ENCODE measurements at places on chromosomes 4 and X.

DNA sequence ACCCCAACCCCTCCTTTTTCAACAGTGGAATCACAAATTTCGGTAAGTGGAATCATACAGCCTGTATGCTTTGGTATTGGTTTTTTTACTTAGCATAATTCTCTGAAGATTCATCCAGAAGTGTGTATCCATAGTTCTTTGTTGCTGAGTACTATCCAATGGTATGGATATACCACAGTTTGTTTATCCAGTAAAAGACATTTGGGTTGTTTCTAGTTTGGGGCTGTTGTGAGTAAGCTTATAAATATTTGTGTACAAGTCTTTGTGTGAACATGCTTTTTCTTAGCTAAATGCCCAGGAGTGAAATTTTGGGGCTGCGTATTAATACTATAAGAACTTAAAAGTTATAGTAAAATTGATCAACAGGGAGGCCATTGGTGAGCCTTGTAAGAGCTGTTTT lies 57.5 kb upstream of the GC start:
- no peak for DNase-seq

GRCh38 chrX:38178396-38178795 lies 42.3 kb downstream of the SRPX start:
- no peak for DNase-seq

- no peak for DNase-seq
Observed at GRCh38 chrX:17842769-17843525, 18.2 kb downstream of the RAI2 start.

GRCh38 chrX:139224953-139225665 lies 305.4 kb upstream of the F9 start:
- no peak for DNase-seq

DNA sequence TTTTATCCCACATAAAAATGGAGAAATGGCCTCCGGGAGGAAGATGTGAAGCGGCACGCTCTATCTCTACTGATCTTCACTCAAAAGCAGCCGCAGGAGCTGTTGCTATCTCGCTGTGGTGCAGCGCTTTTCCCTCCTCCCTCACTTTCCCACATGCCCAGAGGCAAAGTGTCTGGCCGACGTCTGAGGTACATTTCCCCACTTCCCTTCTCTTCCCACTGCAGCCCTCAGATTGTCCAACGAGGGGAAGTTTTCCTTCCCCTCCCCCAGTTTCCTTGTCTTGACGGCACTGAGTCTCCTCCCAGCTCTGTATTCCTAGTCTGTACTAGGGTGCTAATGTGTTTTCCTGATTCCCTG lies 660 bp upstream of the COL25A1 start:
- no peak for DNase-seq

DNA sequence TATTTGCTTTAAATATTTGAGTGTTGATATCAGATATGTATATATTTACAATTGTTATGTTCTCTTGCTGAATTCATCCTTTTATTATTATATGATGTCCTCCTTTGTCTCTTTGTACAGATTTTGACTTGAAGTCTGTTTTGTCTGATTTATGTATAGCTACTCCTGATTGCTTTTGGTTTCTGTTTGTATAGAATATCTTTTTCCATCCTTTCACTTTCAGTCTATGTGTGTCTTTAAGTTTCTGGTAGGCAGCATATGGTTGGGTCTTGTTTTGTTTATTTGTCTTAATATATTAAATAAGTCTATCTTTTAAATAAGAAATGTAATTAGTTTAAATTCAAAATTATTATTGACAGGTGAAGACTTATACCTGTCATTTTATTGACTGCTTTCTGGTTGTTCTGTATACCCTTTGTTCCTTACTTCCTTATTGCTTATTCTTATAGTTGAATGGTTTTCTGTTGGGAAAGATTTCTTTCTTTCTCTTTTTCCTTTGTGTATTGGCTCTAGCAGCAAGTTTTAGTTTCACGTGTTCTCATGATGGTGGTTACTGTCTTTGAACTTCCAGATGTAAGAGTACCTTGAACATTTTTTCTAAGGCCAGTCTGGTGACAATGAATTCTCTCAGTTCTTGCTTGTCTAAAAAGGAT lies 31.1 kb downstream of the RAB28 start:
- no peak for DNase-seq

DNA sequence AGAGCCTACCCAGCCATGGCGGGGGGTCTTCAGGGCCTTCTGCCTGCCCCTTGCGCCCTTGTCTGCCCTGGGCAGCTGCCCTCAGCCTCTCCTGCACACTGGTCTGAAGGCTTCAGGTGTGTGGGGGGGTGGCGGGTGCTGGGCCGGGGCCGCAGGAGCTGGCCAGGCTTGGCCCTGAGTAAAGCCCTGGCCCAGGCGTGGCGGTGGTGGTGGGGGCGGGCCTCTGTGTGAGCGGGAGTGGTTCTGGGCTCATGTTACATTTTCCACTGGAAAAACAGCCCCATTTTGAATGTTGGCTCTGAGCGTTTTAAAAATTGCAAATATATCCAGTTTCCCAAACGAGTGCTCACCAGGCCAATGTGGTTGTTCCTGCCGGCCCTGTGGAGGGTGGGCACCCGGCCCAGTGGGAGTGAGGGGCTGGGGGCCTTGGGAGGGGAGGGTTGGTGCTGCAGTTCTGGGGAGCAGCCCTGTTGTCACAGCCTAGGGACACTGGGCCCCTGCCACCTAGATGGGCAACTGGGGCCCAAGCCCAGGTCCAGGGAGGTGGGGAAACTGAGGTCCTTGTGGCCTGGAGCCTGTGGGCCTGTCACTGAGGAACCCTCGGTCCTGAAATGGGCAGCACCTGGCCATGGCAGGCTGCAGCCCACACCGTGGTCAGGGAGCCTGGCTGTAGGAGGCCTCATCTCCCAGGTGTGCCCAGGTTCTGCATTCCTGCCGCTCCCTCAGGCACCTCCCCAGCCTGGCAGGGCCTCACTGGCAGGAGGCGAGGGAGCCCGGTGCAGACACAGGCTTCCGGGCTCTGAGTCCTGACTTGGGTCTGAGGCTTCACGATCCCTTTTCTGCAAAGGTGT lies 28.3 kb downstream of the FGFRL1 start:
- DNase-seq, result no peak

GRCh38 chr4:101911616-101912015 lies 121.1 kb downstream of the BANK1 start:
- no peak for DNase-seq

DNA sequence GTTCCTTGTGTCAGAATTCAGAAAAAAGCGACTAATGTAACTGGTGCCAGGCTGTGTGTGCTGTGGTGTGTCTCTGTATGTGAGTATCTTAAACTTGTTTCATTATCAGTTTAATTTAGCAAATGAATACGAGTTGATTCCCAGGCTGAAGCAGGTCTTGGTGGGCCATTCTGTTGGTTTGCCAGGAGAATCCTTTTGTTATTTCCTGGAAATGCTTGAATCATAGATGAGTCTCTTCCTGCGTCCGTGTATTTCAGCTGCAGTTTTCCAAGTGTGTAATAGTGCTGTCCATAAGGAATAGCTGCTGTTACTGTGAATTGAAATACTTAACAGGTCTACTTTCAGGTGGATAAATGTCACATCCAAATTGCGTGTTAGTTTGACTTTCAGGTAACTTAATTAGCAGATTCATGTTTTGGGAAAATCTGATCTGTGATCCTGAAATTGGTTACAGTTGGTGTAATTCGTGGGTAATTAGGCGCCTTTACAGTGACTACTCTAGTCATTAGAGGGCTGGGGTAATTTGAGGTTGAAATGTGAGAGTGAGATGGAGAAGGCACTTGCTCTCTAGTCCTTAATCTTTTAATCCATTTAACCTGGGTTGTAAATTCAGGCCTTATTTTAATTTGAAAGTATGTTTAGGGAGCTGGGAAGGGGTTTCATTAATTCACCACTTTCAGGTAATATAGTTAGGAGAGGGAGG lies 23.8 kb downstream of the TMEM131L start:
- no peak for DNase-seq

GRCh38 chr4:41142376-41143310 lies 71.7 kb downstream of the APBB2 start:
- no peak for DNase-seq

GRCh38 chr4:76657443-76657842 lies 222.4 kb downstream of the SHROOM3 start:
- no peak for DNase-seq

- no peak for DNase-seq
Observed at GRCh38 chr4:186954509-186954908, 230.9 kb upstream of the FAT1 start.

DNA sequence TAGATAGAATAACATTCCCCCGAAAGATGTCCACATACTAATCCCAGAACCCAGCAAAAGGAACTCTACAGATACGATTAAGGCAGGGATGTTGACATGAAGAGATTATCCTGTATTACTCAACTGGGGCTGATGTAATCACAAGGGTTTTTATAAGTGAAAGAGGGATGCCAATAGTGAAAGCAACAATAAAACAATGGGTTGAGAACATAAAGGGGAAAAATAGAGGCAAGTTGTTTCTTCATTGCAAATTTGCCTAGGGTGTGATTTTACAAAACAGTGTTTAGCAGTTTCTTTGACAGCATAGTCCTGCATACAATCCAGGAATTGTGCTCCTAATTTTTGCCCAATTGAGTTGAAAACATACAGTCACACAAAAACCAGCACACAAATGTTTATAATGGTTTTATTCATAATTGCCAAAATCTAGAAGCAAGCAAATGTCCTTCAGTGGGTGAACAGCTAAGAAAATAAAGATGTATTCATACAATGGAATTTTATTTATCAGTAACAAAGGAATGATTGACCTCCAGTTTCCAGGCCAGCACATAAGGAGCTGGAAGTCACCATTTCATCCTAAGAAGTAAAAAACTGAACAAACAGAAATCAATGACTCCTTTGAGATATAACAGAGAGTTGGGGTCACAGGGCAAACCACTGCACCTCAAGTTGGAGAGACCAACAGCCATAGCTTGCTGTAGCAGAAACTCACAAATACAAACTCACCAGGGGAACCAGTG lies 107.2 kb downstream of the CENPC start:
- no peak for DNase-seq

DNA sequence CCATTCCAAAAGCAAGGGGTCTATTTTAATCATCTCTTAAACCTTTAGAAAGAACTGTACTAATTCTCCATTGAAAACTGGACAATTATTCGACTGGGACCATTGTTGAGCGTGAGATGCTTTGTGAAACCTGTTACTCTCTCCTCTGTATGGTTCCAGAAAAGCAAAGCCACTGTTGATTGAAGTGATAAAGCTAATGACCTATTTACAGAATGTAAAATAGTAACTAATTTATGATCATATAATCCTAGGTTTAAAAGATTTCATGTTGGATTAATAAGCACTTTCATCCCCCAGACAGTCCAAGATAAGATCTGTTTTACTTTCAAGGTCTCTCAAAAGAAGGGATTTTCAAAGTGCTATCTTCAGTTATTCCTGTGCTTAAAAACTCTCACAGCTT lies 614.5 kb downstream of the TMA16 start:
- no peak for DNase-seq

GRCh38 chrX:43508694-43509093 lies 147.4 kb upstream of the MAOA start:
- no peak for DNase-seq

- no peak for DNase-seq
Observed at GRCh38 chr4:71229477-71230270, 109.1 kb upstream of the SLC4A4 start.

DNA sequence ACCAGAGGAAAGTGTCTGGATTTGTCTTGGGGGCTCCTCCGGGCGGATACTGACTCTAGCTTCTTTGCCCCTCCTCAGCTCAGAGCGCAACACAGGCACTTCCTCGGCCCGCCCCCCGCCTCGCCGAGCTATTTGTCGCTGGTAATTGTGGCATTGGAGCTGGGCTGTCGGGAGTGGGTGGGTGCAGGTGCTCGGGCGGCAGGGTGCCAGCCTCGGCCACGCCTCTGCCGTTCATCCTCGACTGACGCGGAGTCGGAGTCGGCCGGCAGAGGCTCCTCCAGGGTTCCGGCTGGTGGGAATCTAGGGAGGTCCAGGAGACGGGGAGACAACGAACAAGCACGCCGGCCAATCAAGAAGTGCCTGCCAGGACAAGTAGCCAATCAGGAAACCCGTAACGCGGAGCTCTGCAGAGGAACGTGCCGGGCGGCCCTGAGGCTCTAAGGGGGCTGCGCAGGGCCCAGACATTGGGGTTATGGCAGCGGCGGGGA lies 3.9 kb upstream of the SYN1 start:
- DNase-seq, result peak; percentile 41

DNA sequence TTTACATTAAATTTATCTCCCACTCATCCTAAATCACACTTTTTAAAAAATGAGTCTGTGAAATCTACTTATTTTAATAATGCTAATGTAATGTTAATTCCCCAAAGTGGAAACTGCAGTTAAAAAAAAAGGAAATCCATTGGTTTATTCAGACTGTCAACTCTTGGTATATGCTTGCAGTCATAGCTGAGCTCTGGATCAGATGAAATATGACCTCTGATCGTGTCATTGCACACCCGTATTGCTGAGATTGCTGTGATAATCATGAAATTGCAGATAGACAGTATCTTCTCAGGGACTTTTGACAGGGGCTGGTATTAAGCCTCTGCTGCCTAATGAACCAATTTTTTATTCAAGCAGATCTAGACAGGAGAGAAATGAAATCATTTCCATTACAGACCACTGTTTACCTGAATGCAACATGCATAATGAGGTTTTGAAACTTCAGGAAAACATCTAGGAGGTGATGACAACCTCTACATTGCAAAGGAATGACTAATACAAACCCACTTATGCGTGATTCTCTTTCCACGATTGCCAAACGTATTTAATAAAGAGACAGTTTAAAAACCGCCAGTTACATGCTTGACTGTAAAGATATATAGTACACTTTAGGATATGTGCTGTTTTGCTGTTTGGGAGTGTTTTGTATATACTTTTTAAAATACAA lies 138.3 kb upstream of the PUDP start:
- DNase-seq, result no peak

Measured in activated CD8-positive, alpha-beta memory T cell treated with anti-CD3 and anti-CD28 coated beads, Interleukin-2, amount 50 U/mL, for 4 hours (primary cell).